ENCODE measurements at places on chromosomes 12 and 14.

- DNase-seq, result no peak
Observed at GRCh38 chr12:52306731-52307130, 14.5 kb downstream of the KRT83 start.

GRCh38 chr12:27913999-27914614, 58.4 kb downstream of the PTHLH start:
- DNase-seq, result no peak

- no peak for DNase-seq
Observed at GRCh38 chr14:85417396-85417795, 112.5 kb upstream of the FLRT2 start.

DNA sequence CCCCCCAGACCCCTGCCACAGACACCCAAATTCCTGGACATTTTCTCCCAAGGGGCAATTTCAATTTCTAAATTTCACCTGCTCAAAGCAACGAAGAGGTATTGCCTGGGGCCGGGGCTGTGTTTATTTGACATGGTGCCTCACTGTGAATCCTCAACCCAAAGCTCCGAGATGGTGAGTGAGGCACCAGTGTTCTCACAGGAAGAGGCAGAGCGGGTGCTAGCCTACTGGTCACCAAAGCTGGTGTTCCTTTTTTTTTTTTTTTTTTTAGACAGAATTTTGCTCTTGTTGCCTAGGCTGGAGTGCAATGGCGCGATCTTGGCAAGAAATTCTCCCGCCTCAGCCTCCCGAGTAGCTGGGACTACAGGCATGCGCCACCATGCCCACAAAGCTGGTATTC, 14.8 kb upstream of the SH2B3 start:
- no peak for DNase-seq

DNA sequence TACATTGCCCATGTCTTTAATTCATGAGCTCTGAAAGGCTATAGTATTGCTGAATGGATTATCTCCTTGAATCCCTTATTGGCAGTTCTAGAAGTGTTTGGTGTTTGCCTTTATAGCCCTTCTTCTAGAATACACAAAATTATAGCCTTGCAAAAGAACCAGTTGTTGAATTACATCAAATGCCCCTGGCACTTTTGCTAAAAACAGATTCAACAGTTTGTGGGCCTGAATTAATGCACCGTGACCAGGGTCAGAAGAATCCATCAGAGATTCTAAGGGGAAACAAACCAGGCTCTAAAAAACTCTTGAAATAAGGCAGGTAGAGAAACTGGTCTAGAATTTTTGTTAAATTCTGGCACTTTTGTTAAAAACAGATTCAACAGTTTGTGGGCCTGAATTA, 197.8 kb downstream of the SOX5 start:
- DNase-seq, result no peak

DNA sequence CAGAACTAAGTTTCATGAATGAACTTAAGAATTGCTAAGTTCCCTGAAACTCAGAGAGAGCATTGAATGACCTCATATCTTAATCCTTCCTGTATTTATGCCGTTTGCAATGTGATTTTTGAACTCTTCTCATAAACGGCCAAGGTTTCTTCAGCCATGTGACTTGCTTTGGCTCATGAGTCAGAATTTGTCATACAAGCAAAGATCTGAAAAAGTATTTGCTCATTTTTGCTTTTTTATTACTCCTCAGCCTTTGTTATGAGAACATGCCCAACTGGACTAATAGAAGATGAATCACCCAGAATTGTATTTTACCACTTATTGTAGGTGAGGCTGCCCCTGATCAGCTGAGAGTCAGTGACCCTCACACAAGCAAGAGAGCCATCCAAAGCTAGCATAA, 693.8 kb downstream of the BCL11B start:
- DNase-seq, result peak; percentile 6

DNA sequence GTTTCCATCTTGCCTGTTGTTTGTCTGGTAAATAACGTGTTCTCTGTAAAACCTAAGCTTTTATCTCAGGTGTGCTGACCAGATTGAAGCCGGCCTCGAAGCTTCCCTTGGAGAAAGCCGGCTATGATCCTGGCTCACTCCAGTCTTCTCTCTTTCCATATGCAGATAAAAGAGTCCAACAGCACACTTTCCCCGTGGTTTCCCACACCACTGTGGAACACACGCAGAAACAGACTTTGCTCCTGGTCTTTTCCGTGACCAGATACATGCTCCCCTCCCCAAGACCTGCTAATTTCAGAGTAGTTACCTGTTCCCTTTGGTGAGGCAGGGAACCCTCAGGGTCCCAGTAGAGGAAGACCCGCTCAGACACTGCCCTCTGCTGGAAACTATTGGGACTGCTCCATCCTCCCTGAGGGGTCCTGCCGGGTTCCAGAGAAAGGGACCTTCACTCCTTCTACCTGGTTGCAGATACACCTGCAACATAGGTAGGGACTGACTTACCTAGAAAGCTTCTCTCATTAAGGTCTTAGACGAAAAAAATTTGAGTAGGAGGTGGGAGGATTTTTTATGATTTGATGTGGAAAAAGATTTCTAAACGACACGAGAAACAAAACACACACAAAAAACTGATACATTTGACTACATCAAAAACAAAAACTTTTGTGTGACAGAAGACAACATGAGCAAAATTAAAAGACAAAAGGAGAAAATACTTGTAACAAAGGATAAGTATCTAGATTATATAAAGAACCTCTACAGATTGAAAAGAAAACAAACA, 415.4 kb upstream of the CCDC196 start:
- peak; percentile 8 for DNase-seq

DNA sequence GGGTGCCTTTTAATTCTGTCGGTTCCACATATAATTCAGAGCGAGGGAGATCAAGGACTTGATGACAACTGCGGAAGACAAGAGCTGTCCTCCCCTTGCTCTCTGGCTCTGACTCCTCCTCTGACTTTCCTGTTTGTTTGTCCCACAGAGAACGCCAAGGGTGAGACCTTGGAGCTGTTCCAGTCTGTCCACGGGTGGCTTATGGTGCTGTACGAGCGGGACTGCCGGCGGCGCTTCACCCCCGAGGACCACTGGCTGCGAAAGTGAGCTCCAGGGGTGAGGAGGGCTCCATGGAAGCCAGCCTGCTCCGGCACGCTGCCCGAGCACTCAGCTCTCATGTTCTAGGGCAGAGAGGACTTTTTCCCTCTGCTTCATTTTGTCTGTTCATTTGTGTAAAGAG, 32.8 kb downstream of the UBE3B start:
- DNase-seq, result no peak

DNA sequence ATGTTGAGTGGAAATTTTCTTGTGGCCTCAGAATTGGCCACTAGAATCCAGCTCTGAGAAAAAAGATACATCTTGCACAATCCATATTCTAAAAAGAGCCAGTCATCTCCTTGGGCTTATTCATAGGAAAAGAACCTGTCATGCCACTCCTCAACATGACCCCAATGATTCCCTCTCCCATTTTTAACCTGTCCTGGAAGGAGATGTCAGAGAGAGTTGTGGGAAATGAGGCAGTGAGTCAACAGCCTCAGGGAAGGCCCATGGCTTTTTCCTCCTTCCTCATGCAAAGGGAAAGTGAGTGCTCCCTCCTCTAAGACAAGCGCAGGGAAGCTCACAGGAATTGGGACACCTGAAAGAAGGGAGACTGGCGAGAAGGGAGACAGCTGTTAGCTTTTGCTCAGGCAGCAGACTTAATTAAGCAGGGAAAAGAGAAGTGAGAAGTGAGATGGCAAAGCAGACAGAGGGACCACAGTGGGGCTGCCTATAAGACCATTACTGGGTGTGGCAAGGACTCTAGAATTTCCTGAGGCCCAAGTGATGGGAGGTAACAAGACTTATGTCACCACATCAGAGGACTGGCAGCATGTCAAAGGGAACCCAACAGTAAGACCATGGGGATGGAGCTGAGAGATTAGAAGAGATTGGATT, 10.2 kb upstream of the DHRS7 start:
- DNase-seq, result peak; percentile 67

GRCh38 chr14:101820283-101820798, 58.8 kb downstream of the PPP2R5C start:
- no peak for DNase-seq

DNA sequence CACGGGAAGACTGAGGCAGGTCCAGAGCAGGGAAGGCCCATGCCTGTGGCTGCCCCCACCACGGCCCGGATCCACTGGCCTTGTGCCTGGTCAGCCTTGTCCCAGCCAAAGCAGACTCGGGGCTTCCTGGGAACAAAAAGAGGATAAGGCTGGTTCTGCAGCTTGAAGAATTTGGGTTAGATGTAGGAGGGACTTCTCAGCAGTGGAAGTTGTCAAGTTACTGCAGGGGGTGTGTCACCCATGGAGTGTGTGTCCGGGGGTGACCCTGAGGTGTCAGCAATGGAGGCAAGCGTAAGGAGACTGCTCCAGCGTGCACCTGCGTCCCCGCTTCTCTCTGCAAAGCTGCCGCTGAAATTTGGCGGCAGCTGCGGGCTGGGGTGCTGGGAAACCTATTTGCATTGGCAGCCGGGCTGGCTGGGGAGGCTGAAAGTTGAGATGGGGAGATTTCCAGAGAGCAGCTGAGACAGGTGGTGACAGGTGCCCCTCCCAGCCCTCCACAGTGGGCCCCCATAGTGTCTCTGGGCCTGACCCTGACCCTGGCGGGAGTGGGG, 12.5 kb upstream of the TNFAIP2 start:
- DNase-seq, result peak; percentile 43

GRCh38 chr14:96811985-96812667, 14.9 kb downstream of the VRK1 start:
- DNase-seq, result no peak

DNA sequence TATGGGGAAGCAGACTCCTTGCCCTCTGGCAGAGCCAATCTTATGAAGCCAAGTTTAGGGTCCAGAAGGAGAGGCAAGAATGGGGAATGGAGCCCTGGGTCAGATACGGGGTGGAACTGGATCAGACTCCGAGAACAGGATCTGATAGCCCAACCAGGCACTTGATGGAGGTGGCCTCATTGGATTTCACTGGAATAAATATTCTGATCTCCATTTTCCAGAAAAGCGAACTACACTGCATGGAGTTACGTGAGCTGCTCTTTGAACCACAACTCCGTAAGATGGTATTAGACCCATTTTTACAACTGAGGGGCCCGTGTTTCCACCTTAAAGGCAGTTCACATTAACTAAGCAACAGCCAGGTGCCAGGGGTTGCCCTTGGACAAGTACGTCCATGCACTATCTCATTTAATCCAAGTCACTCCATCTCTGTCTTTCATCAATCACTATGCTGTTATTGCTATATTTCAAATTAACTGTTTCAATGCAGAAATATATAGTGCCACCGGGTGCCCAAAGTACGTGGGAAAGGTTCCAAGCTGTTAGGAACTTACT, 155.2 kb downstream of the BCL11B start:
- no peak for DNase-seq

DNA sequence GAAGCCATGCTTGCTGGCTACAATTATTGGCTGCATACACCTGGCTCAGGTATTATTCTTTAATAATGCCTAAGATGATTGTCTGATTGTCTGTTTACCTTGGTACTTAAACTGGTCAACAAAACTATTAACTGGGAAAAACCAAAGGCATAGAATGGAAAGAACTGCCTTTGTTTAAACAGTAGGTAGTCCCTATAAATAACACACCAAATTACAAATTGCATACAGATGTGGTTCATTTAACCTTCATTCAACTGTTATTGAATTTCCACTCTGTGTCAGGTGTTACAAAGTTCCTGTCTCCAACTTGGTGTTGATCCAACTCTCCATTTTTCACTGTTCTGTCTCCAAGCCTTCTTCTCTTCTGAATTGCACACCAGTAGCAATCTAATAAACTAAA, 79.8 kb upstream of the FSCB start:
- DNase-seq, result no peak

DNA sequence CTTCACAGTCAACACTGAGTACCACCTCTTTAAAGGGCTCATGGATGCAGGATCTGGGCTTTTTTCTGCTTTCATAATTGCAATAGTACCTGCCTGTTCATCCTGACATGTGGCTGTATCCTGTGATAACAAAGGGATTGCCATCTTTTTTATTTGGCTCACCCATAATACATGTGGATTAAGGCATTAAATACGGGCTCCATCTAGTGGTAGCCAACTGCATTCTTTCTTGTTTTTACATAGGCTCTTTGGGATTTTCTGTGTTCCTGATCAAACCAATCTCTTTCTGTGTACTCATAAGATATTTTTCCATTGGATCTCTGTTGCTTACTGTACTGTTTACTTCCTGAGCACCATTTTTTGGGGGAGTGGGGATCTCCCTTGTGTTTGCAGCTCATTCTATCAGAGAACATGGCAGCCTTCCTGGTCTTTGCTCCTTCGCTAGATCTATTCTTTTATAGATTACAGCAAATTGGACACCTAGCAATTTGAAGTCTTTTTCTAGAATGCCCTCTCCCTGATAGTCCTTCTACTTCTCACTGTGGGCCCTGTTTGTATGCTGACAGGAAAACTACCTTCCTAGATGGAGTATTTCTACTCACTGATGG, 723.4 kb upstream of the MDGA2 start:
- peak; percentile 40 for DNase-seq

GRCh38 chr14:64447876-64448670, 17.2 kb upstream of the AKAP5 start:
- no peak for DNase-seq

DNA sequence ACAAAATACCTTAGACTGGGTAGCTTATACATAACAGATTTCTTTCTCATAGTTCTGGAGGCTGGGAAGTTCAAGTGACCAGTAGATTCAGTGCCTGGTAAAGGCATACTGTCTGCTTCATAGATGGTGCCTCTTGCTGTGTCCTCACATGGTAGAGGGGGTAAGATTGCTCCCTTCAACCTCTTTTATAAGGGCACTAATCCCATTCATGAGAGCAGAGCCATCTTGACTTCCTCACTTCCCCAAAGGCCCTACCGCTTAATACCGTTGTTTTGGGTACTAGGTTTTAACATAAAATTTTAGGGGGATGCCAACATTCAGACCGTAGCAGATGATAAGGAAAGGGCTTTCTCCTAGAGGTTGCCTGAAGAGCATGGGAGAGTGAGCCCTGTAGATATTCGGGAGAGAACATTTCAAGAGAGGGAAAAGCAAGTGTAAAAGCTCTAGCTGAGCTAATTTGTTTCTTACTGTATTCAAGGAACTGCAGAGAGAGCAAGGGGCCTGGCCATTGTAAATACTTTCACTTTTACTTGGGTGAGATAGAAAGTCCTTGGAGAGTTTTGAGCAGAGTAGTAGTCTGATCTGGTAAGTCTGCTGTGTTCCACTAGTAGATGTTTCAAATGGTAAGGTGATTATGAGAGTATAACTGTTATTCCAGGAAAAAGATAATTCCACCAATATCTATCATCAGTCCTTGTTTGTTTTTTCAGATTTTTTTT, 27.3 kb downstream of the FRS2 start:
- DNase-seq, result peak; percentile 50

GRCh38 chr12:63917864-63918799, 73.6 kb downstream of the SRGAP1 start:
- peak; percentile 94 for DNase-seq
